Daoy (cell line): ENCODE measurements at places on chromosomes 6 and 20. TPM values are rescaled to one million over a fixed set of nuclear protein-coding genes. Genes with fewer than 3 reads are reported as not detected.

UQCC2 gene
- total RNA-seq: 97.6 and 115 TPM in 2 replicates

GSTA2 gene
- total RNA-seq: not detected in 2 replicates

RIPOR3 gene
- total RNA-seq: 0.27 and 0.40 TPM in 2 replicates

ZC3H12D gene
- total RNA-seq: 0.17 and 0.30 TPM in 2 replicates

FKBP1A gene
- total RNA-seq: 72.4 and 77.9 TPM in 2 replicates

HTR1E gene
- not detected in 2 replicates for total RNA-seq
